ENCODE measurements at places on chromosomes 11 and 22.
A peak's percentile ranks its signal among the peaks of the same experiment; 100 is the strongest.

GRCh38 chr11:86954269-86955110 is 705 bp downstream of the FZD4 start:
- DNase-seq: peak; percentile 76
- peak overlapping the region; percentile 62 for H3K4me3 ChIP-seq
- H3K4me1 ChIP-seq: peaks cover 21% of the 10 kb centered on the region
- H3K27me3 ChIP-seq: peaks cover 18% of the 10 kb centered on the region
- no peaks in the 10 kb centered on the region for H3K36me3 ChIP-seq

- DNase-seq: no peak
- H3K27ac ChIP-seq: no peak overlapping the region
- no peaks in the 10 kb centered on the region for H3K4me1 ChIP-seq
Measured at GRCh38 chr11:73074319-73074718, 67.8 kb downstream of the FCHSD2 start.

GRCh38 chr11:83956119-83956697 is 670.0 kb upstream of the CCDC90B start:
- no peaks in the 10 kb centered on the region for H3K4me1 ChIP-seq
- no peaks in the 10 kb centered on the region for H3K27me3 ChIP-seq
- H3K36me3 ChIP-seq: no peaks in the 10 kb centered on the region
- no peak for DNase-seq
- H3K4me3 ChIP-seq: no peak overlapping the region

DNA sequence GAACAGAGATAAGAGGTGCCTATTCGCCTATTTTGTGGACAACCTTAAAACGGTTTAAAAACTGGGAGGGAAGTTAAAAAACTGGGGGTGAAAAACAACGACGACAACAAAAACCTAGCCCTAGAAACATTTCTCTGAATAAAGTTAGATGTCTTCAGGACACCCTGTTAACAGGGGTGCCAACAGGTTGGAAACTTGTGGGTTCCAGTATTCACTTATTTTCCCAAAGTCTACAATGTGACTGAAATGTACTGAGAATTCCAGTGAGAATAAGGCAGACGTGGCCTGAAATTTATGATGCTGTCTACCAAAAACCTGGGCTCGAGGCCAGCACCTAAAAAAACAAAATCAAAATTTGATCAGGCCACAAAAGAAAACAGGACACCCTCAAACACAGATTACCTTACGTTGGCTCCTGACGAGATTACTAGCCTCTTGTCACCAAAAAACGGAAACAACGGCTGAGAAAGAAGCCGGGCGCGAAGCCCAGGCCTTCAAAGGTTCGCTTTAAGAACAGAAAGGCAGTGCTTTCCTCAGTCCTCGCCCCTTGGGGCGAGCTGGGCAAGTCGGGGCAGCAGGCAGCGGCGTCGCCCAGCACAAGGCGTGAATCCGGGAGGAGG is 906 bp downstream of the CCDC90B start:
- H3K27me3 ChIP-seq: no peaks in the 10 kb centered on the region
- peak overlapping the region; percentile 94 for H3K27ac ChIP-seq
- H3K4me3 ChIP-seq: peak overlapping the region; percentile 68
- H3K4me1 ChIP-seq: no peaks in the 10 kb centered on the region
- DNase-seq: no peak
- no peaks in the 10 kb centered on the region for H3K36me3 ChIP-seq

- no peak for DNase-seq
- H3K36me3 ChIP-seq: peaks cover 8% of the 10 kb centered on the region
- H3K4me1 ChIP-seq: peaks cover 44% of the 10 kb centered on the region
- H3K27ac ChIP-seq: no peak overlapping the region
- H3K27me3 ChIP-seq: no peaks in the 10 kb centered on the region
Measured at GRCh38 chr22:17489101-17489500, 74.2 kb upstream of the SLC25A18 start.

DNA sequence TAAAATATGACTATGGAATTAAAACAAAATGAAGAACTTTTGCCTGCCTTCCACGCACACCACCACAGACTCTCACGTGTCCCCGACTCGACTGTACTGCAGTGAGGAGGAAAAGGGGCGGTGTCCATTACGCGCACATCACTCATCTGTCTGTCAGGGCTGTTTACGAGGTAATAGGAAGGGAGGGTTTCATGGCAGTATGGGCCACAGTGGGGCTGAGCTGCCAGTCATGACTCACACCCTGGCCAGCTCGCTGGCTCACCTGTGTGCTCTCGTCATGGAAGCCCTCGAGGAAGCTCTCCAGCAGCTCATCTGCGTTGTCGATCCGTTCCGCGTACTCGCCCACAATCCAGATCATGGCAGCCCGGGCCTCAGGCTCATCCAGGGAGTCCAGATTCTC is 33.5 kb upstream of the RASL10A start:
- H3K27ac ChIP-seq: no peak overlapping the region
- DNase-seq: no peak
- no peaks in the 10 kb centered on the region for H3K4me1 ChIP-seq
- H3K27me3 ChIP-seq: no peaks in the 10 kb centered on the region
